ENCODE measurements at places on chromosomes 13 and 19. TPM values are rescaled to one million over a fixed set of nuclear protein-coding genes. Genes with fewer than 3 reads are reported as not detected.

Gene GNA15
- polyA plus RNA-seq: 0.04 TPM

Gene VSIG10L
- polyA plus RNA-seq: 6.7 TPM

Gene MEF2B
- 0.31 TPM for polyA plus RNA-seq

Gene ELAVL3
- polyA plus RNA-seq: not detected

Gene CYP2F1
- not detected for polyA plus RNA-seq

All from A549 (cell line).